ENCODE measurements at places on chromosomes 12 and 14.

- DNase-seq = peak; percentile 22
Observed at GRCh38 chr12:63150713-63151622, at the start of gene AVPR1A. Gene AVPR1A, minus strand, starts transcription at chr12:63151201. Its CDS starts 365 bp downstream, at chr12:63150836.

- DNase-seq = no peak
Observed at GRCh38 chr12:71536939-71537622, 97.5 kb downstream of the LGR5 start.

- no peak for DNase-seq
Observed at GRCh38 chr12:53071591-53072551, 7.3 kb downstream of the SPRYD3 start.

DNA sequence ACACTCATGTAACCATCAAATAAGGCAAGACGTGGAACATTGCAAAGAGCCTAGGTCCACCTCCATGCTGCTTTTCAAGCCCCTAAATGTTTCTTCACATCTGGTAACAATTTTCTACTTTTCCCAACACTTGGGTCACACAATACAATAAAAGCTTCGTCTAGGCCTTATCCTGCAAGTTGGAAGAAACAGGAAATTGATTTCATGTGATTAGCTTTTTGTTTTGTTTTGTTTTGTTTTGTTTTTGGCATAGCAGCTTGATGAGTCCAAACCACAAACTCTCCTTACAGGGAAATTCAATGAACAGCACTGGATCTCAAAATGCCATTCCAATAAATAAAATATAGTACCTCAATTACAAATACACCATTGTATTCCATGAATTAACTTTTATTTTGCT lies 19.3 kb downstream of the TAS2R50 start:
- no peak for DNase-seq

DNA sequence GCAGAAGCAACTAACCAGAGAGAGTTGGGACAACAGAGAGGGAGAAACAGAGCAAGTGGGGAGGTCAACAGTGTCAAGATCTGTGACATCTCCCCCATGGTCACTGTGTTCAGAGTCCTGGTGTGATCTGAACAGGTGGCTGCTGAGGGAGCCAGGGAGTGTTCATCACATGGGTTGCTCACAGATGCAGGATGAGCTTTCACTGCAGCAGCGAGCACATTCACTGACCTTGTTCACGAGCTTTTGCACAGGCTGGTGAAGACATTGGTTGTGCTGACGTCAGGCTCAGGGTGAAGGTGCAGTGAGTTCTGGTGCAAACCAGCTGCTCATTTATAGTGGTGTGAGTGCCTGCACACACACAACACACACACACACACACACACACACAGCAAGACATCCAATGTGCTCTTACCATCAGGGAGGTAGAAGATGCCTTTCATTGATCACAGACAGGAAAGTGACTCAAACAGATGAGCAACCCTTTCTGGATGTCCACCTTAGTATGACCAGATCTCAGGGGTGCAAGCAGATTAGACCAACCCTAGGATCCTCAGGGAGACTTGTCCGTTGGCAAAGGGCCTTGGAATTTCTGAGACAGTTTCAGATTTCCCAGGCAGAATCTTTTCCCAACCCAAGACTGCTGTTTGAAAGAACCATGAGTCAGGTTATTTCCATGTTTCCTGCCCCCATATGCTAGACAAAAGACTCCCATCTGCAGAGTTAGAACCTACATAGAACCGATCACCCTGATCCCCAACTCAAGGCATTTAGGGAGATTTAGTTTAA lies 44.3 kb upstream of the OR10AD1 start:
- no peak for DNase-seq

- DNase-seq = no peak
Observed at GRCh38 chr12:41230756-41231155, 42.6 kb downstream of the PDZRN4 start.

DNA sequence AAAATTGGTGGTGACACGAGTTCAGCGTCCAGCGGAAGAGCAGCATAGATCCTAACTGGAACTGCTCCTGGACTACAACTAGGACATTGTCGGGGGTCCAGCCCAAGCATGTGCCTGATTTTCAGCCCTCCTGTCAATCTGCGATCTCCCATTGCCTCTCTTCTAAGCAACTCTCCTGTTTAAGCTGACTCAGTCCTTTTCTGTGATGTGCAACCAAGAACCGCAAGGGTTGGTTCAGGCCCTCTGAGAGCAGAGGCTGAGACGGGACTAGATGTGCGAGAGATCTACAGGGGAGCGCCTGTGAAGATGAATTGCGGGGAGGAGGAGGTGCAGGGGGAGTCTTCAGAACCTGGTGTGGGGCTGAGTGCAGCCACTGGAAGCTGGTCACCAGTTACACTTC lies 3.7 kb upstream of the PAPLN start:
- DNase-seq = no peak

DNA sequence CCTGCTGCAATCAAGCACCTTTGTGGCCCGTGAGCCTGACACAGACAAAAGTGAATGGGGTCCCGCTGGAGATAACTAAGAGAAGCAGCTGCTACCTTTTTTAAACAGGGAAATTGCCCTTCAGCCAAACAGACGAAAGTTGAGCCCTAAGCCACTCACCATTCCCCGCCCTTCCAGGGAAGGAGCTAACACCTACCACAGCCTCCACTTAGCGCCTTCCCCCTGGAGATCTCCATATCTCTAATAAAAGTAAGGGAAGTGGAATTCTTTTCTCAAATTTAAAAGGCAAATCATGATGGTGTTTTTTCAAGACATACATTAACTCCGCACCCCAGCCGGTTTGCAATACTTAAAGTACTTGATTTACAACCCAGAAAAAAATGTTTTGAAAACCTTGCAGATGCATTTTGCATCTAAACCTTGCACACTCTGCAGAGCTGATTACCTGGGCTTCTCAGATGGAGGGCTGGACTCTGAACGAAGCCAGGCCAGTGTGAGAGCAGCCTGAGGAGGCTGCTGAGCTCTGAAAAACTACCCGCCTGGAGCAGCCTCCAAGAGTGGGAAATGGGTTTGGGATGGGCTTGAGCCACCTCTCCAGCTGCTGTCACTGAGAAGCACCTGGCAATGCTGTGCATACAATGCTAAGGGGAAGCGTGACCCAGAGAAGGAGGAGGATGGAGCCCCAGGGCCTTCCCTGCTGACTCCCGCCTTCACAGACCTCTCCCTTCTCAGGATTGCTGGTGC lies 10.0 kb downstream of the NUAK1 start:
- DNase-seq = no peak

DNA sequence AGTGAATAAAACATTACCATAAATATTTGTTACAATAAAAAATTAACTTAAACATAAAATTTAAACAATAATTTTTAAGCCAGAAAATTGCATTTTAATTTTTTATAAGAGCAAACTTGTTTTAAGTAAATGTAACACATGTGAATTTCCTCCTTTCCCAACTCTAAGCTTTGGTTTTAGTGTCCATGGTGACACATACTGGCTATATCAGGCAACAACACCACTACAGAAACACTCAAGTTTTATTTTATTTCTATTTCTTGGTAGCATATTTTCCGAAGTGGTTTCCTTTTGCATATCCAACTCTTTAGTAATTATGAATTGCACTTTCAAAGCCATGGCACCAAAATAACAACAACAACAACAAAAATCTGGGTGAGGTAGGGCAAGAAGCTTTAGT lies 2.2 kb downstream of the NELL2 start:
- DNase-seq = no peak

DNA sequence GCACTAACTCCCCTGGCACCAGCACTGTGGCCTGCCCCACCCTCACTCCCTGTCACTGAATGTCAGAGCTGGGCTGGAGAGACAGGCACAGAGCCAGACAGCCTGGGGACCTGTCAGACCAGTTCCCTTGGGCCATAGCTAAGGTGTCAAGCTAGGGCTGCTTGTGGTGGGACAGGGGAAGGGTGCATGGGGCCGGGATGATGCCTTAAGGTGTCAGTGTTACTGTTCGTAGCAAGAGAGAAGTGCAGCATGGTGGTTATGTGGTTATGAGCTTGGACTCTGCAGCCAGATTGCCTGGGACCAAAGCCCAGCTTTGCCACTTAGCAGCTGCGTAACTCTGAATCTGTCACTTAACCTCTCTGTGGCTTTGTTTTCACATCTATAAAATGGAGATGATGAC lies 3.8 kb downstream of the RAPGEF3 start:
- no peak for DNase-seq

- no peak for DNase-seq
Observed at GRCh38 chr14:50359631-50360030, 37.0 kb downstream of the CDKL1 start.

GRCh38 chr14:53444677-53445312 lies 291.7 kb upstream of the DDHD1 start:
- DNase-seq = no peak

GRCh38 chr14:72567226-72567625 lies 326.7 kb downstream of the DPF3 start:
- no peak for DNase-seq

DNA sequence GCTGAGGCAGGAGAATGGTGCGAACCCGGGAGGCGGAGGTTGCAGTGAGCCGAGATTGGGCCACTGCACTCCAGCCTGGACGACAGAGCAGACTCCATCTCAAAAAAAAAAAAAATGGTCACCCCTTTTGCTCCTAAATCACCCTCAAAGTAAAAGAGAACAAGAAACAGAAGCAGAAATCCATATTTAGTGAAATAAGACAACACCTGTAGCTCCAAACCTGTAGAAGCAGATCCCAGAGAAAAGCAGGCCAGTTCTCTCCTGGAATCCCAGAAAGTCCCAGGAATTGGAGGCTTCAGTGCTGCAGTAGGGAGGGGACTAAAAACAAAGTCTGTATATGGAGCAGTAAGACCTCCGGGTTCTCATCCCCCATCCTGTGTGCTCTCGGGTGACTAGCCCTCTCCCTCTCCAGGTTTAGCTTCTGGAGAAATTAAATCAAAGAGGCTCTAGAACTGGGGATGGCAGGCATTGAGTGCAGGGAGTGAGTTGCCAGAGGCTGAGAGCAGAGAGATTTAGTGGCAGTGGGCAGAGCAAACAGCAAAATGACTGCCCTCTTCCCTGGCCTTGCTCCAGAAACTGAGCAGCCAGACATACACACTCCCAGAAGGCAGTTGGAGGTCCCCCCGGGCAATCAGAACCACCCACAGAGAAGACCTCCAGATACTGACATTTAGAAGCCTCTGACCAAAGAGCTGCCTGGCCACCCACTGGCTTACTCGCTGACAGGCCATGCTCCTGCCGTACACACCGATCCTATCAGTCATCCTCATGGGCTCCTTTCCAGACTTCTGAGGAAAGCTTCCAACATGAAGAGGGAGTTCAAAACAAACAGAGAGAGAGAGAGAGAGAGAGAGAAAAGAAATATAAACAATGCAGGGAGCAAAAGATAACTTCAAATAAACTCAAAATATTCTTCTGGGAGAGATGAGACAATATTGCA lies 6.3 kb upstream of the MLXIP start:
- DNase-seq = no peak

GRCh38 chr14:69535230-69535848 lies 39.3 kb downstream of the CCDC177 start:
- DNase-seq = no peak

GRCh38 chr12:22457085-22457484 lies 87.3 kb downstream of the C2CD5 start:
- DNase-seq = no peak

DNA sequence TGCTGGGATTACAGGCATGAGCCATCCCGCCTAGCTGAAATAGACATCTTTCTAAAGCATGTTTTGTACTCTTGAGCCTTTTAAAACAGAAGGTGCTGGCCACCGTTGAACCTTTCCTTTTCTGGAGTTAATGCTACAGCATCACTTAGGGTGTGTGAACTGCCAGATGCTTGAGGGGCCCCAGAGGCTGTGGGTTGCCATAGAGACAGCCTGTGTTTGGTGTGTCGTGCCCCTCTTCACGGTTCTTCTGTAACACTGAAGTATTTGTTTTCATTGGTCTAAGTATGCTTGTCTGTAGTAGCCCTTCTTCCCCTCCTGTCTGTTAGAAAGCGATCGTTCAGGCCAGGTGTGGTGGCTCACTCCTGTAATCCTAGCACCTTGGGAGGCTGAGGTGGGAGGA lies 30.8 kb downstream of the PLEKHG3 start:
- no peak for DNase-seq

DNA sequence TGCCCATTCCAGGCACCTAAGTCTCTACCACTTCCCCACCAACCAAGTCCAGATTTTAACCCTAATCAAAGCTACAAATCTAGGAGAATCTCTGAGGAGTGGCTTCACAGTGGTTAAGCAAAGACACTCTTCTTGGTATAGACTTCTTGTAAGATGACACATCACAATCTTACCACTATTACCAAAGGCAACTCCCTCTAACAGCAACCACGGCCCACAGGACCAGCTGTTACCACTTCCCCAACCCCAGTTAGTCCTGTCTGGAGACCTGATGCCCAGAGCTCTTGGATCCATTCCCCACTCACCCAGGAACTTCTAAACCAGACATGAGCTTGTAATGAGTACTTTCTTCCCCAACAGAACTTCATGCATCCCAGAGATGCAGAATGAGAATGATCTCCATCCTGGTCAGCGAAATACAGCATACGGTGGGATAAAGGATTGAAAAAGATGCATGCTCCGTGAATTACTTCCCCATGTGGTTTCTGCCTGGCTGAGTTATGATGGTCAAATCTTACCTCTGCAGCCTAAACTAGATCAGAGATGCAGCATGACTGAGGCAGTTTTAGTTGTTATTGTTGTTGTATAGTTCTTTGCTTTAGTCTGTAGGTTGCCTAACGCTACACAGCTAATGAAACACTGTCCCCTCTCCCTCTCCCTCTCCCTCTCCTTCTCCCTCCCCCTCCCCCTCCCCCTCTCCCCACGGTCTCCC lies 87.7 kb upstream of the FOXN3 start:
- peak; percentile 56 for DNase-seq

DNA sequence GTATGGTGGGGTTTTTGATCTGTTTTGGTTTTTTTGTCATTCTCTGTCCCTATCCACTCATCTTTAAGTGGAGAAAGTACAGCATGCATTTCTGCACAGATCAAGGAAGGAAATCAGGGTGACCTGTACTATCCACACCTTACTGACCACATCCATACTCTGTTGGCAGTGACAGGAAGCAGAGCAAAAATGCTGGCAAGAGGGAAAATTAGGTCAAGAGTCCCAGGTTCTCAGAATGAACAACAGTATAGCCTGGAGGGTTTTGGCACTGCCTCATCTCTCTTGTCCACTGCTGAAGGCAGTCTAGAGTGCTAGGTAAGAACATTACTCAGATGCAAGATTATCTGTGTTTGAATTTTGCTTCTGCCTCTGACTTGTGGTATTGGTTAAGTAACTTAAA lies 70.7 kb downstream of the TAOK3 start:
- DNase-seq = no peak

DNA sequence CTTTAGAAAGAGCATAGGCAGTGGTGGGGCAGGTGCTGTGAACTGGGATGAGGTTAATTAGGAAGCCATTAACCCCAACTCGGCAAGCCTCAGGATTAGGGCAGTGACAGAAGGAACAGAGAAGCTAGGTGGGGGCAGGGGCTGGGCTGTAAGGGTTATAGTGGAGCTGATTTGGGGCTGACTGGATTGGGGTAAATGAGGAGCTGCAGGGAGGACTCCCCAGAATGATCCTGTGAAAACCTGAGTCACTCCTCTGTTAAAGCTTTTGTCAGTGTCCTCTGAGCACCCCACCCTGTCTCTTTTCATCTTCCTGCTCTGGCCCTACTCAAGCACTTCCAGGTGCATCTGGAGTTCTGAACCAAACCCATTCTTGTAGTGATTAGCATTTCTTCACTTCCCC lies 4.4 kb downstream of the KLC1 start:
- DNase-seq = no peak

- DNase-seq = no peak
Observed at GRCh38 chr14:89609500-89610100, 192.6 kb upstream of the FOXN3 start.

- no peak for DNase-seq
Observed at GRCh38 chr14:87632796-87633195, 360.2 kb downstream of the GALC start.

- no peak for DNase-seq
Observed at GRCh38 chr14:29759521-29760340, 167.9 kb downstream of the PRKD1 start.
